G401 (cell line): ENCODE measurements at places on chromosomes 1 and 21. TPM values are rescaled to one million over a fixed set of nuclear protein-coding genes. Genes with fewer than 3 reads are reported as not detected.

The PAQR7 gene
- total RNA-seq: 17.4 and 18.3 TPM in 2 replicates

The RPL5 gene
- 3,176 and 3,226 TPM in 2 replicates for total RNA-seq

The PTTG1IP gene
- 172 and 243 TPM in 2 replicates for total RNA-seq

The ALPL gene
- 0.58 and 0.98 TPM in 2 replicates for total RNA-seq

The CNR2 gene
- total RNA-seq: not detected in 2 replicates

The IL19 gene
- not detected in 2 replicates for total RNA-seq

The OR2G6 gene
- total RNA-seq: not detected in 2 replicates

The OLFML3 gene
- total RNA-seq: 0.31 and 0.49 TPM in 2 replicates

The RAB3B gene
- total RNA-seq: 2.3 and 3.0 TPM in 2 replicates
